ENCODE measurements at places on chromosomes 2 and 18. TPM values are rescaled to one million over a fixed set of nuclear protein-coding genes. Genes with fewer than 3 reads are reported as not detected.

TTR gene
- not detected for total RNA-seq

TMEM87B gene
- 44.3 TPM for total RNA-seq

SOWAHC gene
- 7.2 TPM for total RNA-seq

SNX17 gene
- 191 TPM for total RNA-seq

ACMSD gene
- not detected for total RNA-seq

ACADL gene
- total RNA-seq = not detected

INHBB gene
- 0.24 TPM for total RNA-seq

TACR1 gene
- not detected for total RNA-seq

HDAC4 gene
- total RNA-seq = 4.6 TPM

GPR155 gene
- 2.9 TPM for total RNA-seq

NDUFS1 gene
- total RNA-seq = 172 TPM

ADAM23 gene
- total RNA-seq = not detected

TMEM198 gene
- total RNA-seq = 2.3 TPM

POTEJ gene
- not detected for total RNA-seq

TMEFF2 gene
- 0.10 TPM for total RNA-seq

IMPA2 gene
- 10.0 TPM for total RNA-seq

REG3G gene
- not detected for total RNA-seq

TMX3 gene
- total RNA-seq = 58.0 TPM

TMEM182 gene
- total RNA-seq = 3.4 TPM

RGPD3 gene
- 0.20 TPM for total RNA-seq

DNAH7 gene
- total RNA-seq = 1.3 TPM

ATP6V1C2 gene
- total RNA-seq = 0.12 TPM

SP140L gene
- 9.0 TPM for total RNA-seq

RNF25 gene
- 37.5 TPM for total RNA-seq

LIMS2 gene
- 3.3 TPM for total RNA-seq

ABCG5 gene
- total RNA-seq = not detected

KCNE4 gene
- total RNA-seq = 13.8 TPM

TOGARAM2 gene
- not detected for total RNA-seq

CASP8 gene
- 43.4 TPM for total RNA-seq

CCT7 gene
- 500 TPM for total RNA-seq

LYPD6 gene
- 16.1 TPM for total RNA-seq

RIT2 gene
- total RNA-seq = not detected

FTCDNL1 gene
- total RNA-seq = 3.1 TPM

PRSS56 gene
- not detected for total RNA-seq

STK36 gene
- 15.6 TPM for total RNA-seq

MAP3K2 gene
- 27.0 TPM for total RNA-seq

MAB21L4 gene
- total RNA-seq = not detected

PLCD4 gene
- total RNA-seq = 8.5 TPM

EIPR1 gene
- total RNA-seq = 46.7 TPM

YES1 gene
- total RNA-seq = 69.1 TPM

AGAP1 gene
- 7.8 TPM for total RNA-seq

C2orf74 gene
- total RNA-seq = 34.5 TPM

MTHFD2 gene
- total RNA-seq = 92.6 TPM

COLEC11 gene
- total RNA-seq = not detected

CABLES1 gene
- 0.88 TPM for total RNA-seq

LHCGR gene
- total RNA-seq = not detected

CPO gene
- not detected for total RNA-seq

TUBA4B gene
- total RNA-seq = not detected

LRRTM4 gene
- total RNA-seq = 0.10 TPM

CD8A gene
- not detected for total RNA-seq

PNPT1 gene
- 36.1 TPM for total RNA-seq

Measured in RPMI7951 (cell line).